ENCODE measurements at places on chromosomes 6 and 20.
A peak's percentile ranks its signal among the peaks of the same experiment; 100 is the strongest.

DNA sequence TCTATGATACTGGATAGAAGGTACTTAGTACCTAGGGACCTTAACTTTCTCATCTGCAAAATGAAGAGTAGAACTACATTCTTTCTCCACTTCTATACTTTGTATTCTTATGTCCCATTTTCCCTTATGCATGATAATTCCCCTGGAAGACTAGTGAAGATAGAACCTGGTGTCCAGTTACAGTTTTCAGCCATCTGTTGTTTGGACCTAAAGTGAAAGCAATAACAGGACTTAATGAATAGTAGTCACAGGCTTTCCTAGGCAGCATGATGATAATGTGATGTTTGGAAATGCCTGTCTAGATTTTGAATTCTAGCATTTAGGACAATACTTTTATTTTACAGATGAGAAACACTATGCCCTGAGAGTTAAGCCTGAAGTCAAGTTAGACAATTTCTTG, 153.8 kb downstream of the RIMS1 start:
- DNase-seq = no peak

DNA sequence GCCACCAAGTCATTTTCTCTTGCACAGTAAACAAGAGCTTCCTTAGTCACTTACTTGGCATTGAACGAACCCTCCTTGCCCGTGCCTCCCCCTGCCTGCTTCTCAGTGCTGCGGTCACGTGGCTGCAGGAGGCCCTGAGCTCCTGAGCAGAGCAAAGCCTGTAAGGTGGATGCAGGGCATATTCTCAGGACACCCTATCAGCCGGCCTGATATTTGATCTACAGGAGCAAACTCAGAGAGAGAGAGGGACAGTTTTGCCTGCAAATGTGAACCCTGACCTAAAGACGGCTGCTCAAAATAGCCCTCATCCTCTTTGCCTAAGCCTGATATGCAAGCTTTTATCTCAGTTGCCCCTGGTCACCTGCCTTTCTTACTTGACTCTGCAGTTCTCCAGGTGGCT, 93.0 kb upstream of the POPDC3 start:
- DNase-seq = peak; percentile 52

DNA sequence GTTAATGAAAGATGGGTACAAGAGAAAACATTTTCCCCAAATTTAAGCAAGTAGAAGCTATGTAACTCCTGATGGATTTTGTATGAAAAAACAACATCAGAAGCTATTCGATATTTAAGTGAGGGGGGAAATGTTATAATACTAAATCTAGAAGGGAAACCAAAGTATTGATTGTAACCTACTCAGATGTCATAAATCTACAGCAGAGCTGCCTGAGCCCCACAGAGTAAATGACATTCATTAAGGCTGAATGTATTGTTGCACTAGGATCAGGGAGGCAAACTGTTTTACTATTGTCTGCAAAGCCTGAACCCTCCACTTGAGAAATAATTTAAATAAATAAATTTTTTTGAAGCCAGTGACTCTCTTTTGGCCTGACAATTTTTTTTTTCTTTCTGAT, 19.3 kb downstream of the ANKRD6 start:
- DNase-seq = no peak

GRCh38 chr6:72911463-72912155, 289.7 kb downstream of the KCNQ5 start:
- DNase-seq = no peak

- DNase-seq = no peak
Measured at GRCh38 chr6:112086744-112087135, 542 bp downstream of the TUBE1 start.

GRCh38 chr6:43284991-43285781, 12.9 kb upstream of the SLC22A7 start:
- no peak for DNase-seq

DNA sequence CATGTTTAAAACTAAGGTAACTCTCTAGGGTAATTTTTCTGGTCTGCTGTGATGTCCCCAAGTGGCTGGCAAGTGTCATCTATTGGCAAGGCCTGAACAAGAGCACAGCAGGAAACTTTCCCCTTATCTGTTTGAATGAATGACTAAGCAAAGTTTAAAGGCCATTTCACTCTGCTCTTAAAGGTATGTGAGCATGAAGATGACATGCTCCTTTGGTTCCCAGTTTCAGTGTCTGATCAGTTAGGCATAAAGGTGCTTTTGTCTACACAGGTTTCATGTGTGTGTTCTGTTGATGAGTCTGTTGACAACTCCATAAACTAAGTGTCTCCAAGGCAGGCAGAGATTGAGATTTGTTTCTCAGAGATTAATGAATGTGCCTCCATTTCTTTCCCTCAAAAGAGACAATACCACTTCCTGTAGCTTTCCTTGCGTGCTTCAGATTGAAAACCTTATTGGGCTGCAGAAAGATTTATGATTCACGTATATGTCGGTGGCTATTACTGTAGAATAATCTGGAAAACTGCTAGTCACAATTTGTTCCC, 83.9 kb downstream of the MAP3K7 start:
- no peak for DNase-seq

DNA sequence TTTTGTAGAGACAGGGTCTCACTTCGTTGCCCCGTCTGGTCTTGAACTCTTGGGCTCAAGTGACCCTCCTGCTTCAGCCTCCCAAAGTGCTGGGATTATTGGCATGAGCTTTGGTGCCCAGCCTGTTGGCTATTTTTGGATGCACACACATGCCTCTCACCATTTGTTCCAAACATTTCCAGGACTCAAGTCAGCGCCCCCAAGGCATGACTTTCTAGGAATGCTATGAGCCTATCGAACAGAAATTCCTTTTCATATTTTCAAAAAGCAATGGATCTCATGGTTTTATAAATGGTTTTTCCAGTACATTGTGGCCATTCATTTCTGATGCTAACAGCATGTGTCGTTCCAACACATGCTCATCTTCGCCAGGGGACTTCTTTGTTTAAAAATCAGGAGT, 119.3 kb upstream of the NAA20 start:
- DNase-seq = no peak

- no peak for DNase-seq
Measured at GRCh38 chr6:116783852-116784251, 18.3 kb upstream of the FAM162B start.

GRCh38 chr20:53806683-53807401, 213.2 kb upstream of the ZNF217 start:
- no peak for DNase-seq

DNA sequence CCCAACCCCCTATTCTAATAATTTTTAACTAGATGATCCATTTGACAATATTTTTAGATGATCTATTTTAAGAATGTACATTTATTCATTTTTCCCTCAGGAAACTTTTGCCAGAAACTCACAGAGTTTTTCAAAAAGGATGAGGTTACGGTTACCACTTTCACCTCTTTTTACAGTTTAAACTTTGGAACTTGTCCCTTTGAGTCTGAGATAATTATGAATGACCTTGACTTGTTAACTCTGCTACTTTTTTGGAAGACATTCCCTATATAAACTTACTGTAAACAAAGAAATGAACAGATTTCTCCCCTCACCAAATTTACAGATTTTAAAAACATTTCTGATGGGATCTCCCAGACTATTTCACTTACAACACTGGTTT, 18.4 kb upstream of the BLOC1S5 start:
- DNase-seq = no peak

- DNase-seq = no peak
Measured at GRCh38 chr6:155994086-155994485, 538.4 kb upstream of the NOX3 start.

DNA sequence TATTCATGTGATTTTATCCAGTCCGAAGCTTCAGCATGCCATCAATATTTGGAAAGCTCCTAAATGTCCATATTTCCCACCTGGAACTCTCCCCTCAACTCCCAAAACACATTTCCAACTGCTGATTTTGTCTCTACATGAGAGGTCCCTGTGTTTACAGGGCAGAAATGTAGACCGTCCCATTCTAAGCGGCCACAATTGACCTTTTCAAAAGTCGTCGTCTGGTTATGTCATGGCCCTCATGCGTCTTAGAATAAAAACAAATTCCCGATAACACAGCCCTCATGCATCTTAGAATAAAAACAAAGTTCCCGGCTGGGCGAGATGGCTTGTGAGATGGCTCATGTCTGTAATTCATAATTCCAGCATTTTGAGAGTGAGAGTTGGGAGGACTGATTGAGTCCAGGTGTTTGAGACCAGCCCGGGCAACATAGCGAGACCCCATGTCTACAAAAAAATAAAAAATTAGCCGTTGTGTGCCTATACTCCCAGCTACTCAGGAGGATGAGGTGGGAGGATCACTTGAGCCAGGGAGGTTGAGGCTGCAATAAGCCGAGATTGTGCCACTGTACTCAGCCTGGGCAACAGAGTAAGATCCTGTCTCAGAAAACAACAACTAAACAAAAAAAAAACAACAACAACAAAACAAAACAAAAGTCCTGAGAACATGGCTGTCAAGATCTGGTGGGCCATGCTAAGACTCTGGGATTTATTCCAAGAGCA, 6.4 kb upstream of the ZNF217 start:
- DNase-seq = peak; percentile 39

Data from ureter (tissue), 1 donor.